Effector memory CD8-positive, alpha-beta T cell (primary cell): ENCODE measurements at places on chromosomes 3 and 15.

DNA sequence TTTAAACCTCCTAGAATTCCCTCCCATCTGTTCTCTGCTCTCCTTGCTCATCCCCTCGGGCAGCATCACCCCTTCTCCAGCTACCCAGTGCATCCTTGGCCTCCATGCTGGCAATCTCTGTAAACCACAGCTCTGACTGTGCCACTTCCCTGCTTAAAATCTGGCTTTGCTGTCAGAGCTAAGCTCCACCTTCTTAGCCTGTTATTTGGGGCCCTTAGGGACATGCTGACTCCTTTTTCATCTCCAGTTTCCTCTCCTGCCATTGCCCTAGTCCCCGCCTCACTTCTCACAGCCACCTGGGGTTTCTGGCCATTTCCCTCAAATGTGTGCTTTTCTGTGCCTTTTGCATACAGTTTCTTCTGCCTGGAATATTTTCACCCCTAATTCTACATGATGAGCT lies 5.7 kb downstream of the SLC6A20 start:
- H3K27me3 ChIP-seq, result peaks cover 34% of the 10 kb centered on the region
- no peak overlapping the region for H3K27ac ChIP-seq
- H3K36me3 ChIP-seq, result no peaks in the 10 kb centered on the region
- peaks cover 4% of the 10 kb centered on the region for H3K4me1 ChIP-seq
- no peak for DNase-seq

- DNase-seq, result no peak
- no peaks in the 10 kb centered on the region for H3K36me3 ChIP-seq
- peaks cover 26% of the 10 kb centered on the region for H3K27me3 ChIP-seq
- H3K4me1 ChIP-seq, result no peaks in the 10 kb centered on the region
- no peak overlapping the region for H3K27ac ChIP-seq
- H3K4me3 ChIP-seq, result no peak overlapping the region
Observed at GRCh38 chr3:70824078-70824477, 511.6 kb upstream of the MDFIC2 start.

- H3K27me3 ChIP-seq, result no peaks in the 10 kb centered on the region
- peaks cover 3% of the 10 kb centered on the region for H3K36me3 ChIP-seq
- peak overlapping the region; percentile 37 for H3K4me3 ChIP-seq
Observed at GRCh38 chr15:85296615-85297402, 83.6 kb upstream of the AKAP13 start.

- H3K4me1 ChIP-seq, result no peaks in the 10 kb centered on the region
- DNase-seq, result no peak
- H3K27me3 ChIP-seq, result peaks cover 32% of the 10 kb centered on the region
- H3K36me3 ChIP-seq, result no peaks in the 10 kb centered on the region
- H3K4me3 ChIP-seq, result no peak overlapping the region
Observed at GRCh38 chr15:39792844-39793335, 10.2 kb upstream of the FSIP1 start.

- peaks cover 28% of the 10 kb centered on the region for H3K27me3 ChIP-seq
- DNase-seq, result no peak
- no peak overlapping the region for H3K27ac ChIP-seq
- no peaks in the 10 kb centered on the region for H3K4me1 ChIP-seq
- no peaks in the 10 kb centered on the region for H3K36me3 ChIP-seq
Observed at GRCh38 chr3:159857840-159858239, 130.8 kb upstream of the IL12A start.

DNA sequence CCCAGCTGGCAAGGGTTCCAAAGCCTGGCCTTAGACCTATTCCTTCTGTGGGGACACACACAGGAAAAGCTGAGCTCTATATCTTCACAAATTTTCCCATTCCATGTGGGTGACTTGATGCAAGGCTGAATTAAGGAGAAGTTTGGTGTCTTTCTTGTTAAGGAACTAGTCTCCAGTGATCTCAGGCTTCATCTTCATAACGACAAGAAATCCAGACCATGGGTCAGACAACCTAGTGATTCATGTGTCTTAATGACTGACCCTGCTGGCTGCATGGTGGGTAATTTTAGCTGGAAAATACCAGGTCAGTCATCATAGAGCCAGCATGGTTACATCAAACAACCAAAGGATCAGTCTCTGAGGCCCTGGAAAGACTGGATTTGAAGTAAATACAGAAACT lies 112.7 kb upstream of the SLC4A7 start:
- H3K4me1 ChIP-seq, result peaks cover 8% of the 10 kb centered on the region
- H3K36me3 ChIP-seq, result no peaks in the 10 kb centered on the region
- no peak overlapping the region for H3K27ac ChIP-seq
- H3K4me3 ChIP-seq, result no peak overlapping the region
- no peak for DNase-seq

DNA sequence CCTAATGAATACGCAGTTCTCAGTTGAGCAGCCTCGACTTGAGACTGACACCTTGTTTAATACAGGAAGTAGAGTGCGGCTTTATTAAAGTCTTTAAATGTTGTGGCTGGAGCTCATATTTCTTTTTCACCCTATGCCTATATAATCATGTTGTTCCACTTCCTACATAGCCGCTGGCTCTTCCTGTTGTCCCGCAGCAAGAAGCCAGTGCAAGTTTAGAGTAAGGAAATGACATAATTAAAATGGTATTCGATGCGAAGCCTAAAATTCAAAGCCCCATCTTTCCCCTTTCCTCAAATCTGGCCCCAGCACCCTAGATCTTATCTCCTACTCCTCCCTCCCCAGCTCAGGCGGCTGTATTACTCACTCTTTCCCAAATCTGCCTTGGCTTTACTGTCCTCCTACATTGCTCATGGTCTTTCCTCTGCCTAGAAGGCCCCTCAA lies 7.5 kb upstream of the PHLDB2 start:
- no peak overlapping the region for H3K4me3 ChIP-seq
- H3K27ac ChIP-seq, result peak overlapping the region; percentile 30
- no peaks in the 10 kb centered on the region for H3K36me3 ChIP-seq
- H3K27me3 ChIP-seq, result no peaks in the 10 kb centered on the region
- no peak for DNase-seq
- peaks cover 4% of the 10 kb centered on the region for H3K4me1 ChIP-seq

DNA sequence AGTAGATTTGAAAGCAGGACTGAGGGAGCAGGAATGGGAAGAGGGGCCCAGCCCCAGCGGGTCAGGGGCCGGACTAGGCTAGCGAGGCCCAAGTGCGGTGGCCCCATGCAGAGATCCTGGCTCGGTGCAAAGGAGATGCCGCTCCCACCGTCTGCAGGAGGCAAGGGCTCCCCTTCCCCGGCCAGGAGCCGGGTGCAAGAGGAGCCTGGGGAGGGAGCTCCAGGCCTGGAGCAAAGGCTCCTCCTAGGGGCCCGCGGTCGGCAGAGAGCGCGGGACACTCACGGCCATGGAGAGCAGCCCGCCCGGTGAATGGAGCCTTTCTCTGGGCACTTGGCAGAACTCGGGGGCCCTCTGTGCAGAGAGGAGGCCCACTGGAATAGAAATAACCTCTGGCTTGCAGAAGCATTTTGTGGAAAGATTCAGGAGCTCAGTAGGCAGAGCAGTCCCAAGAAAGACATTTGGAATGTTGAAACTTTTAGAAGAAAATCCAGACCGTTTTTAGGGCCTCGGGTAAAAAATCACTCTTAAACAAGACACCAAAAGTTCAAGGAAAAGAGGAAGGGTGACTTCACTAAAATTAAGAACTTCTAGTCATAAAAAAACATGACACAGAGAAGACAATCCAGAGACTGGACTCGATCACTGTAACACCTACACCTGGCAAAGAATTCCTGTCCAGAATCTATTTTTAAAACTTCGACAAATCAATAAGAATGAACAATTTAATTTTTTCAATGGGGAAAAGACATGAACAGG lies 43.0 kb upstream of the USP3 start:
- no peaks in the 10 kb centered on the region for H3K36me3 ChIP-seq
- H3K4me3 ChIP-seq, result no peak overlapping the region
- H3K27ac ChIP-seq, result no peak overlapping the region
- H3K4me1 ChIP-seq, result peaks cover under 1% of the 10 kb centered on the region
- no peak for DNase-seq
- peaks cover 28% of the 10 kb centered on the region for H3K27me3 ChIP-seq

GRCh38 chr3:194312186-194312742 lies 38.9 kb downstream of the CPN2 start:
- no peak for DNase-seq
- H3K27ac ChIP-seq, result no peak overlapping the region
- peaks cover 3% of the 10 kb centered on the region for H3K36me3 ChIP-seq
- H3K4me3 ChIP-seq, result no peak overlapping the region

DNA sequence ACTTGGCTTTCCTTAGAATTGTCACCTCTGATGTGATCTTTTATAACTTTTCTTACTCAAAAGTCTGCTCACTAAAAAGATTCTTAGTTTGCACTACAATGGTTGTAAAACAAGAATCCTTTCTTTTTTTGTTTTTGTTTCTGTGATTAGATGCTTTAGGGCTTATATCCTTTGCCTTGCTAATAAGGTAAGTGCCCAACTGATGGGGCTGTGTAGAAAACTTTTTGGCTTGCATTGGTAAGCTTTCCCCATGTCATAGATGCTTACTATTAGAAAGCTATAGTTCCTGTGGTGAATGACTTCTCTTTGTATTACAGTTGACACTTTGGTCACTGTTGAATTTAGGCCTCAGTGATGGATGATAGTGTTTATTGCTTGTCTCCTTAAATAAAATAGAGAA lies 5.1 kb downstream of the ABHD5 start:
- H3K36me3 ChIP-seq, result peaks cover 10% of the 10 kb centered on the region
- H3K27me3 ChIP-seq, result no peaks in the 10 kb centered on the region
- no peak for DNase-seq
- H3K27ac ChIP-seq, result no peak overlapping the region
- H3K4me1 ChIP-seq, result peaks cover 24% of the 10 kb centered on the region

DNA sequence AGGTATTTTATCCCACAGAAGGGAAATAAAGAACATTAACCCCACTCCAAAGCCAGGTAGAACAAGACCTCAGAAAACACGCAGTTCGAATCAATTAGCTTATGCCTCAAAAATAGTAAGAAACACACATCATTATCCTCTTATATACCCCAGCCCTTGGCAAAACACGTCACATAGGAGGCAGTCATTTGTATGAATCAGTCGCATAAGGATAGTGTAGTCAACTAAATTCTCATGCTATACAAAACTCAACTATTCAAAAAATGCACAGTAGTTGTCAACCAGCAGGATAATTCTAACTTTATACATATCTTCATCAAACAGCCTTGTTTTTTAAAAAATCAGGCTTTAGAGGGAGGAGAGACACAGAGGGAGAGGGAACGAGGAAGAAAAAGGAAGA lies 298.4 kb downstream of the FOXP1 start:
- H3K27me3 ChIP-seq, result no peaks in the 10 kb centered on the region
- H3K36me3 ChIP-seq, result no peaks in the 10 kb centered on the region
- H3K4me3 ChIP-seq, result no peak overlapping the region
- DNase-seq, result no peak
- no peak overlapping the region for H3K27ac ChIP-seq
- H3K4me1 ChIP-seq, result no peaks in the 10 kb centered on the region

GRCh38 chr15:31471731-31472430 lies 145.2 kb downstream of the KLF13 start:
- DNase-seq, result no peak
- peaks cover 45% of the 10 kb centered on the region for H3K4me1 ChIP-seq
- H3K27ac ChIP-seq, result peak overlapping the region; percentile 82
- no peaks in the 10 kb centered on the region for H3K27me3 ChIP-seq

DNA sequence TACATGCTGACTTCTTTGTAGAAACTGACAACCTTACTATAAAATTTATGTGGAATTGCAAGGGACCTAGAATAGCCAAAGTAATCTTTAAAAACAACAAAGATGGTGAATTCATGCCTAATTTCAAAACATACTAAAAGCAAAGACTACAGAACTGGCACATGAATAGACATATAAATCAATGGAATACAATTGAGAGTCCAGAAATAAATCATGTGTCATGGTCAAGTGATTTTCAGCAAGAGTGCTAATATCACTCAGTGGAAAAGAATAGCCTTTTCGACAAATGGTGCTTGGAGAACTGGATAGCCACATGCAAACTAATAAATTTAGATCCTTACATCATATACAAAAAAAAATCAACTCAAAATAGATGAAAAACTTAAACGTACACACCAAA lies 8.7 kb downstream of the IMPG2 start:
- H3K27ac ChIP-seq, result no peak overlapping the region
- H3K4me1 ChIP-seq, result no peaks in the 10 kb centered on the region
- no peaks in the 10 kb centered on the region for H3K27me3 ChIP-seq
- DNase-seq, result no peak
- no peak overlapping the region for H3K4me3 ChIP-seq

DNA sequence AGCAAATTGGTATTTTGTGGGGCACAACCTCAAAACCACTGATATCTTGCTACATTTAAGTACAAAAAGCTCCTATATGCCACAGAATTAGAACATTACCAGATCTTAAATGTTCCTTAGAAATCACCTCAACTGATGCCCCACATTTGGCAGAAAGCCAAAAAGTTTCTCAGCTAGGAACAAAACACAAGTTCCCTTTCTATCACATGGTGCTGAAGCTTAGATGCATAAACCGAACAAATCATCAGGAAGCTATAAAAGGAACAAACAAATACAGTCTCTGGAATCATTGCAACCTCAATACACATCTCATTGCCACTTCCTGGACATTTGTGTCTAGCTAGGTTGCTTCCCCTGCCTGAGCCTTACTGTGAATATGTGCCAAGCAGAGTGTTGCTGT lies 492.6 kb downstream of the LPP start:
- no peak overlapping the region for H3K27ac ChIP-seq
- H3K36me3 ChIP-seq, result peaks cover 3% of the 10 kb centered on the region
- peaks cover 20% of the 10 kb centered on the region for H3K4me1 ChIP-seq
- H3K4me3 ChIP-seq, result no peak overlapping the region
- H3K27me3 ChIP-seq, result no peaks in the 10 kb centered on the region

- peaks cover 12% of the 10 kb centered on the region for H3K27me3 ChIP-seq
- H3K36me3 ChIP-seq, result no peaks in the 10 kb centered on the region
- no peak overlapping the region for H3K27ac ChIP-seq
- no peak overlapping the region for H3K4me3 ChIP-seq
- DNase-seq, result no peak
Observed at GRCh38 chr3:131655070-131655690, 152.4 kb upstream of the MRPL3 start.

- peaks cover 3% of the 10 kb centered on the region for H3K36me3 ChIP-seq
- no peaks in the 10 kb centered on the region for H3K4me1 ChIP-seq
- peaks cover 27% of the 10 kb centered on the region for H3K27me3 ChIP-seq
- no peak overlapping the region for H3K27ac ChIP-seq
- no peak overlapping the region for H3K4me3 ChIP-seq
Observed at GRCh38 chr3:194030372-194030771, 105.6 kb upstream of the HES1 start.

GRCh38 chr3:123713211-123713610 lies 128.4 kb upstream of the HACD2 start:
- H3K27me3 ChIP-seq, result peaks cover 16% of the 10 kb centered on the region
- DNase-seq, result no peak
- H3K4me1 ChIP-seq, result no peaks in the 10 kb centered on the region
- H3K4me3 ChIP-seq, result no peak overlapping the region
- H3K36me3 ChIP-seq, result no peaks in the 10 kb centered on the region
- H3K27ac ChIP-seq, result no peak overlapping the region

DNA sequence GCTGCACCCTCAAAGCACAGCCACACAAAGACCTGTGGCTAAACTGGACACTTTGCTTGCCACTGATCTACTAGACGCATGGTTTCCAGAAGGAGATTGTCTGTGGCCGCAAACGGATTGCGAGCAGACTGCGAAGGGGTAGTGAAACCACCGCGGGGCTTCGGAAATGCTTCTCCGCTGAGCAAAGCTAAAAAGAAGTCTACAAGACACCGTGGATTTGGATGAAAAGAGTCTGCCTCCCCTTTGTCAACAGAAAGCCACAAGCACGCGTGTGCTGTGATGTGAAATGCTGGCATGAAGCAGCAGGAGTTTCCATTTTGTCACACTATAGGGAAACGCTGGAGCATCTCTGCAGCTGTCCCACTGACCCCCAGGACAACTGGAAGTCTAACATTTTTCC lies 63.0 kb downstream of the TMEM44 start:
- H3K4me1 ChIP-seq, result peaks cover 5% of the 10 kb centered on the region
- H3K27ac ChIP-seq, result no peak overlapping the region
- H3K27me3 ChIP-seq, result peaks cover 26% of the 10 kb centered on the region

- no peaks in the 10 kb centered on the region for H3K27me3 ChIP-seq
- H3K4me3 ChIP-seq, result no peak overlapping the region
- H3K4me1 ChIP-seq, result no peaks in the 10 kb centered on the region
- H3K36me3 ChIP-seq, result no peaks in the 10 kb centered on the region
Observed at GRCh38 chr3:56137415-56137814, 330.9 kb downstream of the ERC2 start.
